ENCODE measurements at places on chromosomes 3 and 15.

GRCh38 chr15:71784719-71785118 lies 25.6 kb upstream of the NR2E3 start:
- DNase-seq = no peak

DNA sequence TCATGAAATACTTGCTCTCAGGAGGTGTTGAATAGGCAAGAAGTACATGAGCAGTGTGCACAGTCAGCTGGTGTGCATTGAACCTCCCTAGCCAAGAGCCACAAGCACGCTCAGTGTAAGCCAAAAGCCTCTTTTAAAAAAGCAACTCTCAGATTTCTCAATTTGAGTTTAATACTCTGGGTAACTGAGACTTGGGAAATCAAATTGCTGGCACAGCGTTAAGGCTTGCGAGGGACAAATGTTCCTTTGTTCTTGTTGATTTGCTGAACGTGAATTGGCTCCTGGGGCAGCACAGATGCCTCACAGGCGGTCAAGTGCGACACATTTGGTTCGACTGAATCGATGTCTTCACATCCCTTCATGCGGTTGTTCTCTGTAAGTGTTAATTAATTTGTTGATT lies at the start of gene FAM240A:
TSS of gene FAM240A (plus strand) at position 202 of the 400 bp plus-strand sequence. CDS start at position 361, 159 bp downstream.
- no peak for DNase-seq

DNA sequence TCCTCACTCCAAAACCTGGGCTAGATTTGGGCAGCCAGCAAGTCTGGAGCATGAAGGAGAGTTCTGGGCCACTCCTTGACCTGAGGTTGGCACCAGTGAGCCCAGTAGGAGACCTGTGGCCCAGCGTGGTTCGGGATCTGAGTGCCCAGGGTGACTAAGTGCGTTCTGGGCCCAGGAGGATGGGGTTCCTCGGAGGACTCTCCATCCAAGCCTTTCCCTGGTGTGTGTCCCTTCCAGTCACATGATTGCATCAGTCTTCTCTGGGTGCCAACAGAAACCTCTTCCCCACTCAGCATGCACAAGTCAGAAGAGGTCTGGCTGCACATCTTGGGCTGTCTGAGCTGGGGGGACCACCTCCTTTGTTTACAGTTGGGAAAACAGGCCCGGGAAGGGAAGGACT lies 14.9 kb downstream of the TMEM43 start:
- DNase-seq = no peak

DNA sequence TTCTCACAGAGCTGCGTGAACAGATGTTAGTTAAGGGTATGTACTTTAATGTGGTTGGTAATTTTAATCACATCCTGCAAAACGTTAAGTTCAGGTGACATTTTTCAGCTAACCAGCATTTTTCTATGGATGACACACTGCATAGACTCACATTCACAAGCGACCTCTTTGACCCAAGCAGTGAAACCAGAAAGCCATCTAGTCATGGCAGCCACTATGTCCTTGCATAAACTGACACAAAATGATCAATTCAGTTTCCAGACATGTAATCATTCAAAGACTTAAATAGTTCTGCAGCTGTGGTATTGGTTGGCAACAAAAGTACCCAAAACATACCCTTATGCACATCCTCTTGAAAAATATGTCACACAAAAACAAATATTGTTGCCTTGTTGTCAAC lies 7.4 kb upstream of the CAPN7 start:
- DNase-seq = no peak

- no peak for DNase-seq
These were observed 54.9 kb upstream of the MYRIP start for GRCh38 chr3:39754549-39754948.

DNA sequence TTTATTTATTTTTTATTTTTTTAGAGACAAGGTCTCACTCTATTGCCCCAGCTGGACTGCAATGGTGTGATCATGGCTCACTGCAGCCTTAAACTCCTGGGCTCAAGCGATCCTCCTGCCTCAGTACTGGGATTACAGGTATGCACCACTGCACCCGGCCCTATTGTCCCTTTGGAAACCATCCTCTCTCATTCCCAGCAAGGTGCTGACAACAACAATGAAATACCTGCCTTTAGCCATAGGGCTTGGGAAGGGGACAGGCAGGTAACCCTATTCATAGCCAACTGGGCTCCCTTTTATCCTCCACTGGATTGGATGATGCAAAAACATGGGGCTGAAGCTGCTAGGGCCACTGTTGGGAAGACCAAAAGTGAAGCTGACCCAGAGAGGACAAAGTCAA lies 43.1 kb downstream of the SCAP start:
- DNase-seq = no peak

- DNase-seq = no peak
These were observed 319 bp upstream of the TP63 start for GRCh38 chr3:189630767-189631372.
